T-helper 2 cell (primary cell): ENCODE measurements at places on chromosomes 2 and 18.
A peak's percentile ranks its signal among the peaks of the same experiment; 100 is the strongest.

- DNase-seq = no peak
Measured at GRCh38 chr2:32248299-32248698, 16.4 kb downstream of the NLRC4 start.

DNA sequence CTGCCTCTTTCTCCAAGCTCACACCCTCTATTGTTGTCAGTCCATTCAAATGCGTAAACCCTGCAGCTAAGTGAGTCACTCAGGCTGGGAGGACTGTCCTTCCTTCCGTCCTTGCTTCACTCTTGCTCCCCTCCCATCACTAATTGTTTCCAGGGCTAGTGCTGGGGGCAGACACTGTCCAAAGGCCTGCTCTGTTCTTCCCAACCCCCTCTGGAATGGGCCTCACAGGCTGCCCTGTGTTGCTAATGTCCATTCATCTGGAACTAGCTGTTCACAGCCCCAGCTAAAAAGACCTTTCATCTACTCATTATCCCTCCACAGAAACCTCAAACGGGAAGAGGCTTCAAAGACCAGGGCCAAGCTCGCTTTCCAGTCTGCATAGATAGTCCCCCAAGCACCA is 31.9 kb upstream of the NRP2 start:
- no peak for DNase-seq

- DNase-seq = no peak
Measured at GRCh38 chr2:131584380-131584779, 56.7 kb downstream of the CCDC74A start.

- no peak for DNase-seq
Measured at GRCh38 chr2:217733461-217733860, 269.3 kb downstream of the TNS1 start.

GRCh38 chr2:216791303-216791702 is 68.6 kb downstream of the TNP1 start:
- no peak for DNase-seq

GRCh38 chr2:39334529-39334928 is 90.8 kb upstream of the CDKL4 start:
- DNase-seq = no peak

DNA sequence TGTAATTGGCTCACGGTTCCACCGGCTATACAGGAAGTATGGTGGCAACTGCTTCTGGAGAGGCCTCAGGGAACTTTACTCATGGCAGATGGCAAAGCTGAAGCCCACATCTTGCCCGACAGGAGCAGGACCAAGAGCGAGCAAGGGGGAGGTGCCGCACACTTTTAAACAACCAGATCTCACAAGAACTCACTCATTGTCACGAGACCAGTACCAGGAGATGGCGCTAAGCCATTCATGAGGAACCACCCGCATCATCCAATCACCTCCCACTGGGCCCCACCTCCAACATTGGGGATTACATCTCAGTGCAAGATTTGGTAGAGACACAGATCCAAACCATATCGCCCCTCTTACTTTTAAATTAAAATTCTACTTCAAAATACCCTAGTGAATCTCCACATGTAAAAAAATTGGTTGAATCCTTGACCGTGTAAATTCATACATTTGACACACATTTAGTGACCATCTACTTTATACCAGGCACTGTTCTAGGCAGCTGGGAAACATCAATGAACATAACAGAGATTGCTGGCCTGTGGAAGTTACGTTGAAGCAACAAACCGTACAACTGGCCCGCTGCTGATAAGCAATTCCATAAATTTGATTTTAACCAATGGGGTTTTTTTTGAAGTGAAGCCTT is 87.6 kb downstream of the ALPK2 start:
- DNase-seq = no peak

DNA sequence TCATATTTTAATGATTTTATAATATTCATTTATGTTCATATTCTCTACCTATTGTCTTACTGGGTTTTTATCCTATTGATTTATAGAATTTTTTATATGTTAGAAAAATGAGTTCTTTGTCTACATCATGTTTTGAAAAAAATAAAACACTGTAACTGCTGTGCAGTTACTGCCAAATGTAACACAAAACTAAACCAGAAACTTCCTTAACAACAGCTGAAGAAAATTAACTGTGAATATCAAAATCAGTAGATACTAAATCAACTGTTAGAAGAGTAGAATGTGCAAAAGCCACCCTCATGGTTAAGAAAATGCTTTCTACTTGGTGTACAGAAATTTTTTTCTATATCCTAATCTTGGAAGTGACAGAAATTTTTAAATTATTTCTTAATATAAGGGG is 69.5 kb downstream of the PTRHD1 start:
- DNase-seq = no peak

DNA sequence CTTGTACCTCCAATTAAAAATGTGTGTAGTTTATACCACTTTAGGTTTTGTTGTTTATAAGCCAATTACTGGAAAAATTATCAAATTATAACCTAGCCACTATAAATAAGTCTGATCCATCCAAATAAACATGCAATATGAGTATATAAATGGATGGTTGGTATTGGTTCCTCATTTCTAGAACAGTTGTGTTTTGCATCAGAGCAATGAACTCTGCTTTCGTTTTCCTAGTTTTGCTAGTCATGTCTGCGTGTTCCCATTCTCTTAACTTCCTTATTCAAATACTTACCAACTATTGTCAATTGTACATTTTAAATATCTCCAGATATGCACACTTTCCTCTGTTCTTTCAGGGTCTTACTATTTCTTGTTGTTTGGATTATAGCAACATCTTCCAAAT is 641.7 kb downstream of the NR4A2 start:
- no peak for DNase-seq

- no peak for DNase-seq
Measured at GRCh38 chr2:190722061-190722759, 73.3 kb downstream of the NAB1 start.

DNA sequence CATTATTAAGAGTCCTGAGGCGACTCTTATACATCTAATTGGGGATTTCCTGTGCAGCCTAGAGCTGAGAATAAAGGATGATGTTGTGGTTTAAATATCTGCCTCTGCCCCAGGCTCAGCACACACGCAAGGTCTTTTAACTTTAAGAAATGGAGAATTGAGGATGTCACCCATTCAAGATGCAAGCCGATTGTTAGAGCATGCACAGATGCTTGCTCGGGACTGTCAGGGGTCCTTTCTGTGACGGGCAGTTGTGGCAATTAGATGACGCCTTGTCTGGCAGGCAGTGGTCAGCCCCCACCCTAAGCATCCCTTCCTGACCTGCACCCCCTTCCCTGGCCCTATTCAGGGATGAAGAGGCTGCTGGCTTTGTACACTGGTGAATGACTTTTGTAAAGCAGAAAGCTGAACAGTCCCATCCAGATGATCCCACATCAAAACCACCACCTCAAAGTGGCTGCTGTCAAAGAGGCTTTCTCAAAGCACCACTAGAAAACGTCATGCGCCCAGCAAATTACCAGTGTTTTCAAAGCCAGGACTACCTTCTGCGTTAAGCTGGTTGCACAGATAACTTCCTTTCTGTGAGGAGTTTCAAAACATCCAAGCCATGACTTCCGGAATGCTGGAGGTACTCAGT is 23.7 kb downstream of the FAM178B start:
- DNase-seq = peak; percentile 88

- DNase-seq = no peak
Measured at GRCh38 chr2:88639865-88640264, 12.6 kb upstream of the EIF2AK3 start.

DNA sequence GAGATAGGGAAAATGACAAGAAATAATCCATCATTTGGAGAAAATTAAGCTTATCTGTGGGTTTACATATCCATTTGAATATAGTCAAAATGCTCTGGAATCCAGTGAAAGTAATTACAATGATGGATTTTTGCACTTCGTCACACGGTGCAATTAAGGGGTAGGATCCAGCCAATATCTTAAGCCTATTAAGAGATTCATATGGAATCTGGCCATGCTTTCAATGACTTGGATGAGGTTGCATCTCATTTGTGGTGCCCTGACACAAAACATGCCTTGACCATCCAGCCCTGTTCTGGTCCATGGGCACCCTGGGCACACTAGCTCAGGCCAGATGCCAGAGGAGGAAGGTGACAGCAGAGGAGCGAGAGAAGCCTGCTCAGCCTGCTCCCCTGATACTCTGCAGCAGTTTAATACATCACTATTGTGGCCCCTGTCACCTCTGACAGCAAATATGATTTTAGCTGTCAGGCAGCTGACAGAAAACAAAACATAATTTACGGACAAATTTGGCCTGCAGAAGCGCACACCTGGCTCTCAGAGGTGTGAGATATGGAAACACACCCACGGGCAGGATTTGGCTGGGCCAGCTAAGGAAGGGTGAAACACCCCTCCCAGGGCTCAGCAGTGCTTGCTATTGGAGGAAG is 94.1 kb upstream of the ST8SIA3 start:
- no peak for DNase-seq

DNA sequence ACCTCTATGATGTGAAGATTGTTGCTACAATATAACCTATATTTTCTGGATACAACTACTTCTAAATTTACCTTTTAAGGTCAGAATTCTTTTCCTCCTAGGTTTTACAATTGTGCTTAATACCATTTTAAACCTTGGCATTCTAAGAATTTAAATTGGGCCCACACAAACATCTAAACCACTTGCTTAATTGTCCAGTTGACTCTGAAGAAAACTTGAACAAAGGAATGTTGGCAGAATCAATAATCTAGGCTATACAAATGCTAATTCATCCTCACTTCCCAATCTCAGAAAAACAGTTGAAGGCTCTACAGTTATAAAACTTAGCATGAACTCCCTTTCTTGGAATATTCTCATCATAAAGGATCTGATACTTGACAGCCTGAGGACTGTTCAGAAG is 84.3 kb downstream of the RPRM start:
- no peak for DNase-seq

DNA sequence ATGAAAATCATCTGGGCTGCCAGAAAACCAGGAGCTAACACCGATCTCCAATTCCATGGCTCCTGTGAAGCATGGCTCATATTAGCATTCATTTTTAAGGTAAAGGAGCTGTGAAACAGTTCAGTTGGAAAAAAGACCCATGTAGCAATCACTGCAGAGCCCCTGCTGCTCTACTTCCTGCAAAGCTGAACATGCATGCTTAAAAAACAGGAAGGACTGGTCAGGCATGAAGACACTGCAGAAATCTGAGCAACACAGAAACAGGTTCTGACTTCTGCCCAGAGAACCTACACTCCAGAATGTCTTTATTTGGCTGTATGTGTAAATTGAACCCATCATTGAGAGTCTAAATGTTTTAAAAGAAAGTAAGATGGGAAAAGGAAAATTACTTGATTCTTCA is 950.6 kb downstream of the DCDC2C start:
- no peak for DNase-seq

- no peak for DNase-seq
Measured at GRCh38 chr18:61782545-61782944, 110.3 kb downstream of the RNF152 start.

DNA sequence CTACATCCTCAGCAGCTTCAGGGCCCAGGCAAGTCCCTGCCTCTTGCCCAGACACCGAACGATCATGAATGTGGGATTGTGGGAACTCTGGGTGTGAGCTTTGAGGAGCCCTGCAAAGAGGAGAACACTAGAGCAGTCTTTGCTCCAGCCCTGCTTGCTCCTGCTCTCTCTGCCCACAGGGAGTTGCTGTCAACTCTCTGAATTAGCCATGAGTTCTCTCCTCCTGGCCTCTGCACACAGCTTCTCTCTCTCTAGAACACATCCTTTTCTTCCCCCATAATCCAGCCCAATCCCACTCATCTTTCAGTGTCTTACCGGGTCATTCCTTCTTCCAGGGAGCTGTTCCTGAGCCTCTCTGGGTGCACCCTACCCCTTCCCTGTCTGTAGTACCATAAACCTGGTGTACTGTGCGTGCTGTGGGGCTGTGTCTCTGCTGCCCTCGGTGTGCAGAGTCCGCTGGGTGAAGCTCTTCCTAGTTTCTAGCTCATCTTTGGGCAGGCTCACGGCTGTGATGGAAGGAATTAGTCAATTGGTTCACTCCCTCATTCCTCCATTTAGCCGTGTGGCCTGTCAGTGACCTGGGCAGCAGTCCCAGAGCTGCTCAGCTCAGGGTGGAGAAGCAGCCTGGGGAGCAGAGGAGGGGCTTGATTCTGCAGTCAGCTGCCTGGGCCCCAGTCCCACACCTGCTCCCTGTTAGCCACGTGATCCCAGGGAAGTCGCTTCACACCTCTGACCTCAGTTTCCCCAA is 132.9 kb upstream of the HDAC4 start:
- no peak for DNase-seq

GRCh38 chr2:199922856-199923255 is 11.8 kb downstream of the C2orf69 start:
- DNase-seq = no peak
